ENCODE measurements at places on chromosomes 7 and 10.

GRCh38 chr7:34015651-34016050, 110.3 kb downstream of the BMPER start:
- DNase-seq, result no peak
- H3K4me3 ChIP-seq, result no peak overlapping the region
- H3K4me1 ChIP-seq, result no peaks in the 10 kb centered on the region
- peaks cover 6% of the 10 kb centered on the region for H3K27me3 ChIP-seq
- H3K36me3 ChIP-seq, result no peaks in the 10 kb centered on the region

GRCh38 chr10:70592746-70593512, 9.6 kb downstream of the PRF1 start:
- H3K4me1 ChIP-seq, result no peaks in the 10 kb centered on the region
- DNase-seq, result no peak
- H3K27ac ChIP-seq, result peak overlapping the region; percentile 5
- peaks cover 8% of the 10 kb centered on the region for H3K36me3 ChIP-seq
- no peak overlapping the region for H3K4me3 ChIP-seq

- H3K27ac ChIP-seq, result no peak overlapping the region
- no peak for DNase-seq
- H3K4me1 ChIP-seq, result no peaks in the 10 kb centered on the region
- H3K4me3 ChIP-seq, result no peak overlapping the region
- H3K36me3 ChIP-seq, result no peaks in the 10 kb centered on the region
Measured at GRCh38 chr7:95875519-95875918, 103.2 kb downstream of the DYNC1I1 start.

GRCh38 chr10:34124522-34125035, 690.5 kb downstream of the PARD3 start:
- H3K36me3 ChIP-seq, result no peaks in the 10 kb centered on the region
- no peak overlapping the region for H3K4me3 ChIP-seq
- no peak overlapping the region for H3K27ac ChIP-seq

- H3K4me1 ChIP-seq, result no peaks in the 10 kb centered on the region
- no peak overlapping the region for H3K4me3 ChIP-seq
- no peaks in the 10 kb centered on the region for H3K27me3 ChIP-seq
Measured at GRCh38 chr7:71021131-71021530, 110.8 kb upstream of the GALNT17 start.

GRCh38 chr7:27192546-27193334, 7.2 kb downstream of the HOXA13 start:
- peak overlapping the region; percentile 57 for H3K4me3 ChIP-seq
- H3K27me3 ChIP-seq, result peaks cover 83% of the 10 kb centered on the region
- peaks cover 27% of the 10 kb centered on the region for H3K4me1 ChIP-seq
- H3K27ac ChIP-seq, result no peak overlapping the region
- no peaks in the 10 kb centered on the region for H3K36me3 ChIP-seq
